ENCODE measurements at places on chromosomes 1 and 21.

DNA sequence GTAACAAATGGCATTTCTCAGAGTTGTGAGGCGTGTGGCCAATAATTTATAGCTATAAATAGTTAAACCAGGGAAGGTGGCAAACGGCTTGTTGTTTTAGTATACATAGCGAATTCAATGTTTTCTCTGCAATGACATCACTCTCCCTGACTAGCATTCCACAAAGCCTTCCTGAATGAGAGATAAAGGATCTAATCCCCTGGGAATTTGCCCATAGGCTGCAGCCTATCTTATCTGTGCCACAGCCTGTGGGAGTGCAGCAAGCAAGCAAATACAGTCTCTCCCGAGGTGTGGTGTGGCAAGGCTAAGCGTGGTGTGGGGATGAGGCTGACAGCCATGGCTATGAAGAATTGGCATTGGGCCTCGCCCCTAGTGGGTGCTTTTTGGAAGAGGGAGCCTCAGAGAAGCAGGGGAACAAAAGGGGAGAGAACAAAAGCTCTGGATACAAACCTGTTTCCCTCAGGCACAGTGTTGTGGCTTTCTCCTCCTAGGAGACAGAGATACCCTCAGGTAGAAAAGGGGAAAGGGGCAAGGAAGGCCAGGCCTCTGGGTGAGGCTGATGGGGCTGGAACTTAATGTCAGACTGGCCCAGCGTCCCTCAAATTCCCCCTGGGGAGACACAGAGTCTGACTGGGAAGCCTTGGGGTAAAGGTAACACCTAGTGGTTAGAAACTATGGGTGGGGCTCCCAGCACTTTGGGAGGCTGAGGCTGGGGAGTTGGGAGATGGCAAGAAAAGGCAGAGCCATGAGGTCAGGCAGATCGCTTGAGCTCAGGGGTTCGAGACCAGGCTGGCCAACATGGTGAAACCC, 8.9 kb downstream of the TAGLN2 start:
- DNase-seq: peak; percentile 62

DNA sequence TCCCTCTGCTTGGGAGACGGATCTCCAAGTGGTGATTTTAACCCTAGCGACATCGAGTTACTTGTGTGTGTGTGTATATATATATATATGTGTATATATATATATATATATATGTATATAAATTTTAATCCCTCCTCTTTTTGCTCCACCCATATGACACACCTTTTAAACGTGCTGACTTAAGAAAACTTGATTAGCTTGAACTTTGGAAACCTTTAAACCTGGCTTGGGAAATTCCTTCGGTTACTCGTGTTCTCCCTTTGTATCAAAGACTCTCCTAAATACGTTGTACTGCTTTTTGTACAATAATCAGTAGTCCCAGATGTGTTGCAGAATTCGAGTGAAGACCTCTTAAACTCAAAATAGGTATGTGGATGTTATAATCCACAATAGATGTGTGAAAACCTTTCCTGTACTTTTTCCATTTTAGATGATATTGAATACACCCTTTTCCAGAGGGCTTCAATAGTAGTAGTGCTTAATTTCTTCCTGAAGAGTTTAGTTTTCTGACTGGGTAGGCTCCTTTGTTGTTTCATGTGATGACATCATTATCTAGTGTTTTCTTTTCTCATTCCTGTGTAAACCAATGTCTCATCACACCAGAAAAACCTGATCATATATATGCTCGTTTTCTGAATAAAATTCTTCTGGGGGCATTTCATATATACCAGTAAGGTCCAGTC, 1.4 kb downstream of the RNF11 start:
- DNase-seq: no peak

- DNase-seq: no peak
Measured at GRCh38 chr1:171344473-171344820, 30.5 kb downstream of the FMO4 start.

GRCh38 chr21:34615487-34615814, 538 bp upstream of the RCAN1 start:
- no peak for DNase-seq

DNA sequence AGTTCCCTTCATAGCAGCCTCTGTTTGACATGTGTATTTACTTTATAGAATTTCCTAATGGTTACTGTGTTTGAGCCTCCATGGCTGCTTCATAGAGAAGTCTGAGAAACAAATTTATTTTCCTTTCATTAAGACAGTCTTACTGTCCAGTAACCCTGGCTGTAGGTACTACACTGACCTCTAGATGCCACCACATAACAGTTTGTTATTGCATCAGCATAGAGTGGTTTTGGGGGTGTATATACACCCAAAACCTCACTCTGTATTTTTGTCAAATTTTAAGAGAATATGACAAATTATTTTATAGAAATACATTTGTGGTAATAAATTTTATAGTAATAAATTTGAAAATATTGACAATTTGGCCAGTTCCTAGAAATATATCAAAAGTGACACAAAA, 57.3 kb downstream of the OBSCN start:
- no peak for DNase-seq

- no peak for DNase-seq
Measured at GRCh38 chr1:246497331-246497915, 9.7 kb downstream of the SMYD3 start.

GRCh38 chr1:226046240-226046639, 16.3 kb upstream of the H3-3A start:
- DNase-seq: no peak

DNA sequence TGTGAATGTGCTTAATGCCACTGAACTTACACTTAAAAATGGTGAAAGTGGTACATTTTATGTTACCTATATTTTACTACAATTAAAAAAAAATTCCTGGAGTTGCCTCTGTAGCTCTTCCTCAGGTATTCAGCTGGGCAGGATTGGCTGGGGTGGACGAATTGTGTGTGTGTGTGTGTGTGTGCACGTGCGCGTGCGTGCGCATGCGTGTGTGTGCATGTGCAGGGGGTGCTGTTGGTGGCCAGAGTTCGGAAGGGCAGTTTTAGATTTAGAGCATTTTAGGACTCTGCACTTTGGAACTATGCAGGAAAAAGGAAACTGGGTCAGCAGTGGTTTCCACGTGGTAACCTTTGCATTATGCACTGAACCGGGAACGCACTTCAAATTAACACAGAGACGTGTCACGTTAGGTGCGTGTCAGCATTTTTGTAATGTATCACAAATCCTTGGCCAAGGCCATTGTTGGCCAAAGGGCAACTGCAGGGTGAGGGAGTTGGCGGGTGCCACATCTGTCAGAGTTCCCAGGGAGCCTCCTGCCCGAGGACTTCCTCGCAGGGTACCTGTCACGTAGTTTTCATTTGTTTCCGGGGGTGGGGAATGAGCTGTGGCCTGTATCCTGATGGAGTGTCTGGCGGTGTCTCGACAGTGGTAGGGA, 312.8 kb downstream of the CAMTA1 start:
- DNase-seq: no peak

- no peak for DNase-seq
Measured at GRCh38 chr1:162906485-162906884, 45.5 kb upstream of the CCDC190 start.

DNA sequence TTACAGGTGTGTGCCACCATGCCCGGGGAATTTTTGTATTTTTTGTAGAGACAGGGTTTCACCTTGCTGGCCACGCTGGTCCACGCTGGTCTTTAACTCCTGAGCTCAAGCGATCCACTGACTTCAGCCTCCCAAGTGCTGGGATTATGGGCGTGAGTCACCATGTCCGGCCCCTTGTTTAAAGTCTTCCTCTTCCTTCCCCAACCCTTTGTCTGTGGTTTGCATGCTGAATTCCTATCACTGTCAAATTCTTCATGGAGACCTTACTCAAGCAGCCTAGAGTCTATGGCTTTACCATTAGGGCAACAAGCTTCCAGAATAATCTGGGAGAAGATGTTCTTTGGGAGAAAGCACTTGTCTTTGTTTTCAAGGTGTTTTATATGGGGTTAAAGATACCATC, 34.7 kb downstream of the B3GALT5 start:
- no peak for DNase-seq

DNA sequence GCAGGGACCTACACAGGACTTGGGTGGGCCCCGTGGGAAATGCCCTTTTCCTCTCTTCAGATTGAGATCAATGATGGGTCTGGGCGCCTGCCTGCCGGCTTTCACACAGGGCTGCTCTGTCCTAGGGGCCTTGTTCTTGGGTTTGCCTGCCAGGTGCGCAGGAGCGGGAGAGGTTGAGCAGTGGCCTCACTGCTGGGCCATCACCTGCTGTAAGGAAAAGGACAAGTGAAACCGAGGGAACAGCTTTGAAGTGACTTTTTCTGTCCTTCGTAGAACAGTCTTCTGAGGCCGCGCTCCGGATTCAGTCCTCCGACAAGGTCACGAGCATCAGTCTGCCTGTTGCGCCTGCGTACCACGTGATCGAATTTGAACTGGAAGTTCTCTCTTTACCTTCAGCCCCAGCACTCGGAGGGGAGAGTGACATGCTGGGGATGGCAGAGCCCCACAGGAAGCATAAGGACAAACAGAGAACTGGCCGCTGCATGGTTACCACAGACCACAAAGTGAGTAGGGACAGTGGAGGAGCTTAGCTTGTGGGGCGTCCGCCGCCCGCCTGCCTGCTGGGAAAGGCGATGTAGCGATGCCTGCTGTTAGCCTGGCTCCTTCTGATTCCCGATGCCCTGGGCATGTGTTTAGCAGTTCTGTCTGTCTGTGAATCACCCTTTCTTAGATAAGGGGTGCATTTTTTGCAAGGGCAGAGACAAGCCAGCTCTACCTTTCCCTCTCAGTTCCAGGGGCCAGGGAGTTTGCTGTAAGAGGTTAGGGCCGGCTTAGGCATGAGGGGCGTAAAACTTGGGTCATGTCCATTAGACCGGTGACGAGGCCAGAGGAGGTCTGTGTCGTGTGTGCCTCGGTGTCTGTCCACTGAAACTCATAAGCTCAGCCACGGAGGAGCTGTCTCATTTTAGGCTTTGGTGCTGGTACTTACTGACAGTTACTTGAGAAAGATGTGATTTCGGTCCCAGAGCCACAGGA, 19.5 kb upstream of the PWP2 start:
- no peak for DNase-seq

DNA sequence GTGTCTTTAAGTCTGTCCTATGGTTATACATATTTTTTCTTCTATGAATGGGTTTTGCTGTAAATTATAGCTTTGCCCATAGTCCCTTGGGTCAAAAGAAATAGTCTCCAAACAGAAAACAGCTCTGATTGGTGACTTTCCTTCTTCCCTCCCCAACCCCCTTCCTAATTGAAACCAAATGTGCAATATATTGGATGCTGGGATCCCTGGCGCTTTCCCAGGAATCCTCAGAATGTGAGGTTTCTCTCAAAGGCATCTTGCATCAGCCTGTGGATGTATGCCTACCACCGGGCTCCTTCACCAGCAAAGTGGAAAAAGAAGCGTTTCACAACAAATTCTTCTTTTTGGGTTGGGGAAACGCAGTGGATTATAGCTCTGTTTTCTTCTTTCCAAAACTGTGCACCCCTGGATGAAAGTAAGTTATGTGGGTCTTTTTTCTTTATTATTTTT, at the start of gene DDR2:
DDR2 (plus strand) TSS at position 248 of the 450 bp plus-strand sequence. CDS start 86,600 bp downstream, outside the sequence.
- peak; percentile 81 for DNase-seq

DNA sequence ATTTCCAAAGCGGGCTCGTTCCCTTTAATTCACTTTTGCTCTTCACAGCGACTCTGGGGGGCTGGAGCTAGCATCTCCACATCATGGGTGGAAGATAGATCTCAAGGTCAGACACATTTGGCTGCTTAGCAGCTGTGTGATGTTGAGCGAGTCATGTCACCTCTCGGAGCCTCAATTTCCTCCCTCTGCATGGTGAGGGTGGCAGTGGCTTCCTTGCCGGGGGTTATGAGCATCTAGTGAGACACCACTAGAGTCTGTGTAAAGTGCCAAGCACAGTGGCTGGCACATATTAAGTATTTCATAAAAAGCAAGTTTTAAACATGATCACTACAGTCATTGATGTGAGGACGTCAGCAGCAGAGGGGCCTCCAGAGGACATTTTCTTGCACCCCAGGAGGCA, 16.9 kb upstream of the ECE1 start:
- no peak for DNase-seq

DNA sequence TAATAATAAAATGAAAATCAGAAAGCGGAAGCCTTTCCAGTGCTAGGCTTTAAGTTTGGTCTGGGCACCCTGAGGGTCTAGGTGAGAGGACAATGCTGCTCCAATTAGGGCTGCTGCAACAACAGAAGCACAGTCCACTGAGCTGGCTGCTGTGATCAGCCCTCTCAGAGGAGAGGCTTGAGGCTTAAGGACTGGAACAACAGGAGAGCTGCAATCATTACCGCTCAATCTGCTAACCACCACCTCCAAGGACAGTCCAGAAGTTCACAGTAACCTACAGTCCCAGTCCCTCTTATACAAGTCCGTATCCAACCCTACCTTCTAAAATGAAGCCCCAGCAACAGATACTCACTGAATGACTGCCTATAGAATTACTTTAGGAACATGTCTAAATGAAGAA, 62.1 kb downstream of the USP24 start:
- no peak for DNase-seq

GRCh38 chr1:9553736-9554144, 14.5 kb downstream of the SLC25A33 start:
- DNase-seq: no peak

DNA sequence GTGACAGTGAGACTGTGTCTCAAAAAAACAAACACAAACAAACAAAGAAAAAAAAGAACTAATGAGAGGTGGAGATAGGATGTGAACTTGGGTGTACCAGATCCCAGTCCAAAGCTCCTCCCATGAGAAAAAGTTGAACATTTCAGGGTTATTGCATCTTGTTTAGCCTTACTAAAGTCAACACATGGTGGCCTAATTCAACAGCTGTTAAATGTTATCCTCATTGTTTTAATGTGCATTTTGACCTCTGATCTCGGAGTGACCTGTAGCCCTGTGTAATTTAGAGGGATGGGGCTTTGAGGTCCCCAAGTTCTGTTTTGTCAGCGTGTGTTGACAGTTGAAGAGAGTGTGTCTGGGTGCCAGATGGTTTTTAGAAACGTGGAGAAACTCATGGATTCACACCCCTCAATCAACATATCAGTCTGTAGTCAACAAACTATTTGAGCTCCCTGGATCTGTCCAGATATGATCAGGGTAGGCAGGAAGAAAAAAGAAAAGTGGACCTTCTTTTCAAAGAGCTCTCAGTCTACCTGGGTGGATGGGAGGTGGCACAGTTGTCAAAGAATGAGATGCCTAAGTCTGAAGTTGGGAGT, 34.7 kb downstream of the PTPRU start:
- DNase-seq: no peak

DNA sequence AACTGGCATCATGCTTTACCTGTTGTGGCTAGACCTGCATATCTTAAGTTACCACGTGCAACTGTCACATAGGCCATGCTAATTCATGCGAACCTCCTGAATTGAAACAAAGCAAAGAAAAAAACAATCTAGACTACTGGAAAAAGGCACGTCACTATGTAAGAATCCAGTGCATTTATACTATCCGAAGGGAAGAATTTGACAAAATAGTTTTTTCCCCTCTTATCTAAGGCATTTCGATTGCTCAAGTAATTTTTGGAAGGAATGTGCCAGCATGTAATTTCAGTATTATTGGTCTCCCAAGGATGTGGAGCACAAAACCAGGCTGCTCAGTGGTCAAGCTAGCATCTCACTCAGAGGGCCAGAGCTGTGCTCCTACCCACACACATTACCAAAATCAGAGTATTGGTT, 31.5 kb upstream of the C1orf198 start:
- no peak for DNase-seq
